ENCODE measurements at places on chromosomes 7 and 10. TPM values are rescaled to one million over a fixed set of nuclear protein-coding genes. Genes with fewer than 3 reads are reported as not detected.

LRWD1 gene
- polyA plus RNA-seq, result 42.3 TPM

HOXA10 gene
- 0.27 TPM for polyA plus RNA-seq

FAM13C gene
- polyA plus RNA-seq, result 40.9 TPM

ZEB1 gene
- polyA plus RNA-seq, result 89.9 TPM

OPN1SW gene
- 2.0 TPM for polyA plus RNA-seq

GPC2 gene
- 53.6 TPM for polyA plus RNA-seq

TDRD1 gene
- 0.22 TPM for polyA plus RNA-seq

TFEC gene
- 1.4 TPM for polyA plus RNA-seq

C10orf67 gene
- 1.5 TPM for polyA plus RNA-seq

NPVF gene
- polyA plus RNA-seq, result not detected
